Activated CD8-positive, alpha-beta memory T cell treated with anti-CD3 and anti-CD28 coated beads, Interleukin-2, amount 10 ng/mL, durations not matched to agents 7 days and 5 days (primary cell): ENCODE measurements at places on chromosomes 5 and 9. TPM values are rescaled to one million over a fixed set of nuclear protein-coding genes. Genes with fewer than 3 reads are reported as not detected.

The PCDHGA4 gene
- total RNA-seq: 0.20 TPM

DNA sequence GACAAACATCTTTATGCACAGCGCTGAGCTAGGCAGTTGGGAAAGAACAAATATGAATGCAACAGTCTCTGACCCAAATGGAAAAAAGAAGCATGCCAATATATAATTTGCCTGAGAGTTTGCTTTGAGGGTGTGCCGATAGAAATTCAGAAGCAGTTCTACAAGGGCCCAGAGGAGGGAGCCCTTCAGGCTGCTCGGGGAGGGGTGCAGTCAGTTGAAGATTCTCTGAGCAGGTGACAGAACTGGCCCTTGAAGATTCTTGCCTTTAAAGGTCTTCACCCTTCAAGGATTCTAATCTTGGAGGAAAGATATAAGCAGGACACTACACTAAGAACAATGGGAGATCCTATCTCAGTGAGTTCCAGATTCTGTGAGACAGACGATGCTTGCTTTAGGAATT is 3.7 kb upstream of the PAPPA start:
- H3K27ac ChIP-seq: no peak overlapping the region
- H3K4me3 ChIP-seq: no peak overlapping the region
- H3K27me3 ChIP-seq: peaks cover 46% of the 10 kb centered on the region
- no peak for DNase-seq
- H3K4me1 ChIP-seq: peaks cover 2% of the 10 kb centered on the region
- no peaks in the 10 kb centered on the region for H3K36me3 ChIP-seq

GRCh38 chr5:23208959-23209431 is 298.4 kb upstream of the PRDM9 start:
- no peaks in the 10 kb centered on the region for H3K27me3 ChIP-seq
- H3K36me3 ChIP-seq: no peaks in the 10 kb centered on the region
- no peak overlapping the region for H3K27ac ChIP-seq

GRCh38 chr5:44714871-44715561 is 93.7 kb upstream of the MRPS30 start:
- no peak for DNase-seq
- no peak overlapping the region for H3K4me3 ChIP-seq
- H3K4me1 ChIP-seq: no peaks in the 10 kb centered on the region

DNA sequence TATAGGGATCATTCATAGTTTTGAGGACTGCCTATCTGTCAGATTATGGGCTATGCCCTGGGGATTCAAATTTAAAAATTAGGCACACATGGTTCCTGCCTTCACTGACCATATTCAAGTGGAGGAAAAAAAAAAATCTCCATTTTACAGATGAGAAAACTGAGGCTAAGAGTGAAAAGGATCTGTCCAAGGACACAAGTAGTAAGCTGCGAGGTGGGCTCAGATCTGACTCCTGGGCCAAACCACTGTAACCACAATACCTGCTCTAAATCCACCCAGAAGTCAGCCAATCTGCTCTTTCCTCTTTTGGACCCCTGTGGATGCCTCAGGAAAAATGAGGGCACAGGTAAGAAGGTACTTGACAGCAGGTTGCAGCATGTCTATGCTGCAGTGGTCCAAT is 2.8 kb upstream of the TOR1A start:
- peaks cover 18% of the 10 kb centered on the region for H3K4me1 ChIP-seq
- H3K36me3 ChIP-seq: peaks cover 38% of the 10 kb centered on the region
- no peak overlapping the region for H3K27ac ChIP-seq
- DNase-seq: no peak
- no peak overlapping the region for H3K4me3 ChIP-seq
- H3K27me3 ChIP-seq: no peaks in the 10 kb centered on the region
